ENCODE measurements at places on chromosomes 4 and X.

- H3K4me1 ChIP-seq: no peaks in the 10 kb centered on the region
- no peak overlapping the region for H3K27ac ChIP-seq
- no peaks in the 10 kb centered on the region for H3K36me3 ChIP-seq
- DNase-seq: no peak
- H3K27me3 ChIP-seq: no peaks in the 10 kb centered on the region
Measured at GRCh38 chr4:10385994-10386394, 71.2 kb downstream of the ZNF518B start.

DNA sequence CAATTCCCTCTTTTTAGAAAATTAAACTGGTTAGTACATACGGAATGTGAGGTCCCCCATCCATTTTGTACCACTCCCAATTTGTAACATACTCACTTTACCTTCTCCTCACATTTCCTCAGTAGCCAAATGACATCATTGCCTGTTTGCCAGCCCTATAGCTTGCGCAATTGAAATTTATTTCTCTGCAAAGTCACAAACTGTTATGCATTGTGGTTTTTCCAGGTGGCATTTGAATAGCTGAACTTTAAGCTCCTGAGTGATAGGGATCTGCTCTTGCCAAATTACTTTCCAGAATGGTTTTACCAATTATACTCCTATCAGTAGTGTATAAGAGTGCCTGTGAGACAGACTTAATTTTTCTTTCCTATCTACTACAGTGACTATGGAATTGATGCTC lies 7.7 kb downstream of the COL4A5 start:
- H3K36me3 ChIP-seq: no peaks in the 10 kb centered on the region
- no peak for DNase-seq
- H3K27me3 ChIP-seq: no peaks in the 10 kb centered on the region
- no peaks in the 10 kb centered on the region for H3K4me1 ChIP-seq
- no peak overlapping the region for H3K4me3 ChIP-seq

DNA sequence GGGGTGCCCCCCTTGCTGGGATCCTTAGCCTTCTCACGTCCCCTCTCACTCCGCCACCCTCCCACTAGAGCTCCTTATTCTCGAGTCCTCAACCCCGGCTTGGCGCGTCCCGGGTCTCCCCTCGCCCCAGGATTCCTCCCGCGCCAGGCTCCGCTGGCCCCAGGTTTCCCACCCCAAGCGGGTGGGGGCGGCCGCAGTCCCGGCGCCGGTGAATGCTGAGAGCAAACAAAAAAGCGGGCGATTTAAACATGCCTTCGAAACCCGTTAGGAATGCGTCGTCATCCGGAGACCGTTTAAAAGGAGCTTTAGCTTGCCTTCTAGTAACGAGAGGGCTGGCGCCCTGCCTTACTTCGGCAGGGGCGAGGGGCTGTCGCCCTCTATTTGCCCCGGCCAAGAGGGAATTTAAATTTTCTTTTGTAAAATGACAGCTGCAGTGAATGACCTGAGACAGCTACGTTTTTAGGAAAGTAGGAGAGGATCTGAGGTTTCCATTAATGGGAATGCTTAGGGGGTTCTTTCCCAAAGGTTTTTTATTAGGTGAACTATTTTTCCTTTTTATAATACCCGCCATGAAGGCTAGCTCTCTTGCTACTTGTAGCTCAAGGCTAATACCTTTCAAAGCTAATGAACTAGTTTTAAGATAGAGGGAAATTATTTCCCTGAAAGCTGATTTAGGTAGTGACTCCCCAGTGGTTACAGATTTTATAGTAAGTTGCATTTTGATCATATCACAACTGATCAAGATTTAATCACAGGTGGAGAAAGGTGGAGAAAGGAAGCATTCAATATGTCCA lies 3.1 kb downstream of the JADE1 start:
- H3K4me1 ChIP-seq: peaks cover 3% of the 10 kb centered on the region
- no peak for DNase-seq
- peaks cover 4% of the 10 kb centered on the region for H3K27me3 ChIP-seq
- H3K36me3 ChIP-seq: no peaks in the 10 kb centered on the region
- H3K27ac ChIP-seq: no peak overlapping the region

- H3K27ac ChIP-seq: no peak overlapping the region
- no peak for DNase-seq
- H3K36me3 ChIP-seq: no peaks in the 10 kb centered on the region
- peaks cover 13% of the 10 kb centered on the region for H3K4me1 ChIP-seq
Measured at GRCh38 chr4:169510617-169511016, 101.8 kb downstream of the NEK1 start.

DNA sequence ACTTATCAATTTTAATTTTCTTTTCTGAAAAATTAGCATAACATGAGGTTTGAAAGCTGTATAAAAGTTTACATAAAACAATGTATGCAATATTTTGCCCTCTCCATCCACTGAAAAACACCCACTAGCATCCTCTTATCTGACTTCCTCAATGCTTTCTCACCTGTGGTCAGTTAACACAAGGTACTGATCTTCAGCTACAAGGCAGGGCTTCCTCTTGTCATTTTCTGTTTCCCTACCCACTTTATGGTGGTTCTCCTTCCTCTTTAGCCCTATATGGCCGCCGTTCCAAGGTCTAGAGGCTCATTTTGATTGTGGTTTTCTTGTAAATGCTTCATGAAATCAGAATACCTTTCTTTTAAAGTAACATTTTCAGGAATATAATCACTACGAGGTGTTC lies 618.6 kb upstream of the CPEB2 start:
- H3K4me1 ChIP-seq: no peaks in the 10 kb centered on the region
- no peak overlapping the region for H3K27ac ChIP-seq
- H3K36me3 ChIP-seq: no peaks in the 10 kb centered on the region

GRCh38 chr4:64360664-64361398 lies 48.4 kb downstream of the TECRL start:
- no peak for DNase-seq
- no peaks in the 10 kb centered on the region for H3K4me1 ChIP-seq
- no peaks in the 10 kb centered on the region for H3K27me3 ChIP-seq
- no peaks in the 10 kb centered on the region for H3K36me3 ChIP-seq
- no peak overlapping the region for H3K27ac ChIP-seq

GRCh38 chr4:147532896-147533295 lies 52.0 kb downstream of the EDNRA start:
- H3K27ac ChIP-seq: no peak overlapping the region
- no peaks in the 10 kb centered on the region for H3K27me3 ChIP-seq
- H3K4me3 ChIP-seq: no peak overlapping the region
- H3K36me3 ChIP-seq: no peaks in the 10 kb centered on the region

GRCh38 chr4:110198435-110199416 lies at the start of gene ELOVL6:
TSS of gene ELOVL6 (minus strand) at chr4:110198615. CDS start at chr4:110198335, 280 bp downstream.
- H3K36me3 ChIP-seq: peaks cover 4% of the 10 kb centered on the region
- DNase-seq: peak; percentile 82
- peaks cover 18% of the 10 kb centered on the region for H3K27me3 ChIP-seq

- peak overlapping the region; percentile 83 for H3K4me3 ChIP-seq
- H3K4me1 ChIP-seq: no peaks in the 10 kb centered on the region
- H3K27me3 ChIP-seq: no peaks in the 10 kb centered on the region
- DNase-seq: peak; percentile 38
Measured at GRCh38 chr4:109559625-109559982, 442 bp upstream of the MCUB start.

GRCh38 chrX:23012636-23013035 lies 12.9 kb downstream of the DDX53 start:
- no peak for DNase-seq
- no peak overlapping the region for H3K4me3 ChIP-seq
- H3K27ac ChIP-seq: no peak overlapping the region
- H3K27me3 ChIP-seq: no peaks in the 10 kb centered on the region
- no peaks in the 10 kb centered on the region for H3K4me1 ChIP-seq

All from glutamatergic neuron (in vitro differentiated cells).